ENCODE measurements at places on chromosomes 16 and 17.

DNA sequence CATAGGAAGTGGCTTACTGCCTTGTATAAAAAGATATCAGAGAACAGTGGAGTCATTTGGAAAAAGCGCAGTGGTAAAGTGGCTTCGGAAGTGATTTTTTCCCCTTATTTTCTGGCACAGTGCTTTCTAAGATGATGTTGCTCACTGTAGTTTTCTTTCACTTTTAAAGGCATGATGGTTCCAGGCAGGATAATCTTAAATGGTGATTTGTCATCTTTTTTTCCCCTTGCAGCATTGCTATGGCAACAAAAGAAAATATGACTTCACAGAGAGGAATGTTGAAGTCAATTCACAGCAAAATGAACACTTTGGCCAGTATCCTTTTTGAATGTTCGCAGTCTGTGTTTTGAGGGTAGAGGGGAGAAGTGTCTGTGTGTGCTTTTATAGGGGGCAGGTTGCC, 42.5 kb downstream of the GOSR1 start:
- DNase-seq = no peak

- no peak for DNase-seq
Observed at GRCh38 chr17:77875881-77876509, 82.5 kb upstream of the TNRC6C start.

- DNase-seq = no peak
Observed at GRCh38 chr17:3970668-3971067, 6.4 kb upstream of the ATP2A3 start.

DNA sequence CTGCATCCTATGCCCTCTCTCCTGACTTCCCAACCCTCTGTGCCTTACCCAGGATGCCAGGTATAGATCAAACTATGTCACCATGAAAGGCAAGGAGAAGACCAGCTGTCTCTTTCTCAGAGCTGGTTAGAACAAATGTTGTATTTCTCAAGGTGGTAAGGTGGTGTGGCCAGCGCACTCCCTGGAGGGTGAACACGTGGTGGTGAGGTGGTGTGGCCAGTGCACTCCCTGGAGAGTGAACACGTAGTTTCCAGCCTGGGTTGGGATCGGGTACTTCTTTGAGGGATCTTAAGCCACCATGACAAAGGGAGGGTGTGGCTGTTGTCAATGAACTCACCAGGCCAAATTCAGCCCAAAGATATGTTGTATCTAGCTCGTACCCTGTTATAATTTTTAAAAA, 26.8 kb downstream of the KATNIP start:
- DNase-seq = no peak

GRCh38 chr16:6884002-6884401, 448.6 kb upstream of the RBFOX1 start:
- no peak for DNase-seq

- peak; percentile 25 for DNase-seq
Observed at GRCh38 chr17:42682722-42683403, 532 bp downstream of the CNTNAP1 start.

- no peak for DNase-seq
Observed at GRCh38 chr16:49115956-49116355, 165.7 kb downstream of the CBLN1 start.

Measured in SHP77 treated with DMSO at 0.1 percent for 48 hours (cell line).